ENCODE measurements at places on chromosomes 4 and X. TPM values are rescaled to one million over a fixed set of nuclear protein-coding genes. Genes with fewer than 3 reads are reported as not detected.

DNA sequence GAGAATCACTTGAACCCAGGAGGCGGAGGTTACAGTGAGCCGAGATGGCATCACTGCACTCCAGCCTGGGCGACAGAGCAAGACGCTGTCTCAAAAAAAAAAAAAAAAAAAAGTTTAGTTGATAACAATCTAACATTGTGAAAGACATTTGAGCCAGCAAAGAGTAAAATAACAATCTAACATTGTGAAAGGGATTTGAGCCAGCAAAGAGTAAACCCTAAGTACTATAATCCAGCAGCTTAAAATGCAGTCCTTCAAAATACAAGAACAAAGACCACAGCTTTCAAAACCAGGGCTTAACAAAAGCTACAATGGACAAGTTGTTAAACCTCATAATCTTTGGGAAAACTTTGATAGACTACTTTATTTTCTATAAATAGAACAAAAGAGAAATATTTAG lies 16.9 kb downstream of the MFAP3L start:
- DNase-seq: no peak

DNA sequence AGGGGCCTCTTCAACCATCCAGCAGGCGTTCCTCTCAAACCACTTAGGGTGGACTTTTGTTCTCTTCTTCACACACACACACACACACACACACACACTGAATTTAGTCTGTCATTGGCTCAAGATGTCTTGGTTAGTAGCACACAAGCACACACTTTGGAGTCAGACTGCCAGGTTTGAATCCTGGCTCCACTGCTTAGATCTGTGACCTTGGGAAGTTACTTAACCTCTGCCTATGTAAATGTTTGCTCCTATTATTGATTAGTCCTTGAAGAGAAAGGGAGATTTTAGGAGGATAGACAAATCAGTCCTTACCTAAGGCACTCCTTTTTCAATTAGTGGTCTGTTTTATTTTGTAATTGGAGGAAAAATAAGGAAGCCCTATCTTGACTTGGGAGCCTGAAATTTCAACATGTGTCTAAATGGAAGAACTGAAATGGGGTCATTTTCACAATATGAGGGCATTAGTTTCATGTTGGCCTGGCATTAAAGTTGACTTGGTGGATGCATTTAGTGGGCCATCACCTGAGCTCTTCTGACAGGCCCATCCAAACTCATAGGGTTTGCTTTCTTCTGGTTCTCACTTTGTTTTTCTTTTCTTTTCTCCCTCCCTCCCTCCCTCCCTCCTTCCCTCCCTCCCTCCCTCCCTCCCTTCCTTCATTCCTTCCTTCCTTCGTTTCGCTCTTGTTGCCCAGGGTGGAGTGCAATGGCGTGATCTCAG lies 13.3 kb upstream of the TMEM131L start:
- no peak for DNase-seq

- DNase-seq: no peak
Measured at GRCh38 chr4:168723020-168723419, 226.2 kb downstream of the PALLD start.

- no peak for DNase-seq
Measured at GRCh38 chr4:123218981-123219380, 177.6 kb upstream of the SPRY1 start.

Gene C4orf36
- total RNA-seq: not detected

DNA sequence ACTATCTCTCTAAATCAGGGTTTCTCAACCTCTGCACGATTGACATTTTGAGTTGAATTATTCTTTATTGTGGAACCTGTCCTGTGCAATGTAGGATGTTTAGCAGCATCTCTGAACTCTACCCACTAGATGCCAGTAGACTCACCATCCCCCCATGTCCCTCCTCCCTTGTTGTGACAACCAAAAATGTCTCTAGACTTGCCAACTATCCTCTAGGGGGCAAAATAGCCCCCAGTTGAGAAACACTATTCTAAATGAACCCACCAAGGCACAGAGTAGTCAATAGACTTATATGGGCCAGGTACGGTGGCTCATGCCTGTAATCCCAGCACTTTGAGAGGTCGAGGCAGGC lies 49.1 kb upstream of the GAB1 start:
- DNase-seq: peak; percentile 21

- no peak for DNase-seq
Measured at GRCh38 chrX:150372756-150373155, 9.6 kb downstream of the MAMLD1 start.

Gene PNCK
- 1.7 TPM for total RNA-seq

- peak; percentile 85 for DNase-seq
Measured at GRCh38 chrX:115561605-115562479, 868 bp downstream of the PLS3 start.

GRCh38 chr4:74480267-74480666 lies 35.3 kb downstream of the AREG start:
- DNase-seq: no peak

DNA sequence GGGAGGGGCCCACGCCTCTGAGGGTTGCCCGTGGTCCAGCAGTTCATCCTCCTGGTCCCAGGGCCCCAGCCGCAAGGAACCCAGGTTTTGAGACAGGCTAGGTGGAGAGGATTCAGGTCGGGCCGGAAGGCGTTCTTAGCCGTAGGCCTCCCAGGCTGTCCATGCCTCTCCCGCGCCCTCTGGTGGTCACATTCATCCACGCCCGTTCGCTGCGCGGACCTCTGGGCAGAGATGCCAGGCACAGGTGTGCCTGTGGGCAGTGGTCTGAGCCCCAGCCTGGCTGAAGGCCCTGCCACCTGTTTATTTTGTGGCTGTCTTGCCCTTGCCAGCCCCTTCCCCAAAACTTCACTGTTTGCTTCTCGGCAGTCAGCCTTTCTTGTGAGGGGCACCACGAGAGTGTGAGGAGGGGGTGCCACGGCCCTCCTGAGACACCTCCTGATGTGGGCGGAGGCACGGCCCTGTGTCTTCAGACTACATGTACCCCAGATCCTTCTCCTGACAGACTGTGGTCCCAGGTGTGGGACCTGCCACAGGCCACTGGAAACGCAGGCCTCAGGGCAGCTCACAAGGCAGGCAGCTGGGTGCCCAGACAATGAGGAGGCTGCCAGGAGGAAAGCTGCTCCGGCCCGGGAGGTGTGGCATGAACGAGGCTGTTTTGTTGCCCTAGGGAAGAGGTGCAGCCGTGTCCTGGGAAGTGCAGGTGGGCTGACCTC lies 5.0 kb downstream of the UVSSA start:
- DNase-seq: peak; percentile 97

DNA sequence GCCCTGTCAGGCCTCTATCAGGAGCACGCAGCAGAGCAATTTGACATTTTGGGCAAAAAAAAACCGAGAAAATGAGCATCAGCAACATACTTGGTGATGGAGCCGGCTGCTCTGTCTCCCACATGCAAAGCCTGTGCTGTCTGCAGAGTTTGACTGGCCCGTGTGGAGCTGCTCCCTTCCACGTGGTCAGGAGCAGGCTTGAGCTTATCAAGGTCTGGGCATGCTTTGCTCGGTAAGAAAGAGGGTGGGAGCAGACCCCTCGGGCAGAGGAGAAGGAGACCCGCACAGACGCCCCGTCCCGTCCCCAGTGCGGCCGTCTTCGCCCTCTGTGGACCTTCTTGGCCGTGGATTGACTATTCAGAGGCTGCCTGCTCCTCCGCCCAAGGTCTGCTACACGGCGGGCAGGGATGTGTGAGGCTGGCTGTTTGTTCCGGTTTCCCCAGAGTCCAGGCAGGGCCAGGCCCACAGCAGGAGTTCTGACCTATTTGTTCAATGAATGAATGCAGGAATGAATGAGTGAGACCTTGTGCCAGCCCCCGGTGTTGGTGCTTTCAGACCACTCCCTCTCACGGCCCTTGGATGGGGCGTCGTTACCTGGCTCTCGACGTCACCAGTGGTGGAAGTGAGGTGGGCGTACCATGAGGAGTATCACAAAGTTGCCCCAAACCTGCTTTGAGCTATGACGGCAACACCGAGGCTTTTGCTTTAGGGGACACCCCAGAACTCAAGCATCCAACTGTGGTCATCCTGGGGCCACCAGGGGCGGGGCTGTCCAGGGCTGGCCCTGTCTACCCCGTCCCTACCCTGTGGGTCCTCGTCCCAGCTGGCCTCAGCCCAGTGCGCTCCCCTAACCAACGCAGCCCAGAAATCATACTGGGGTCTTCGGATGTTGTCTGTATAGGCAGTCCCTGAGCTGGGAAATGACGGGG lies 54.7 kb upstream of the ADRA2C start:
- DNase-seq: no peak

Gene RXFP1
- total RNA-seq: not detected

GRCh38 chrX:16250296-16250695 lies 83.0 kb downstream of the MAGEB17 start:
- no peak for DNase-seq

- DNase-seq: no peak
Measured at GRCh38 chr4:92406488-92406887, 102.7 kb downstream of the GRID2 start.

DNA sequence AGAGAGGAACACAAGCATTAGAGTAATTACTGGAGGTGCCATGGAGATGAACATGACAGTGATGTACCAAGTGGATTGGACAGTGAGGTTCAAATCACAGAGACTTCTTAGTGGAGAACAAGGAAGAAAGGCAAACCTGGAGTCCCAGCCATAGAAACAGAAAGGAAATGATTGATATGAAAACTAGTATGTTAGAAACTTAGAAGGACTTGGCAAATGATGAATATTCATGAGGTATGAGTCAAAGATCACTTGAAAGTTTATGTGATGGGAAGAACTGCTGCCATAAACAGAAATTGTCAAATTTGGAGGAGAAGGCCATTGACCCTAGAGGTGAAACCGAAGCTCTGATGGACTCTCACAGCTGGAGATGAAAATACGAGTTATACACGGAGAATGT lies 88.2 kb downstream of the PHOX2B start:
- no peak for DNase-seq

Gene CENPE
- 10.6 TPM for total RNA-seq

Gene SERPINA7
- not detected for total RNA-seq

Gene NUDT10
- 31.7 TPM for total RNA-seq

Gene DMRTC1B
- total RNA-seq: not detected

GRCh38 chr4:15848191-15848842 lies 70.2 kb downstream of the CD38 start:
- no peak for DNase-seq

Gene RNF128
- total RNA-seq: 1.0 TPM

- no peak for DNase-seq
Measured at GRCh38 chrX:9352243-9352642, 112.6 kb upstream of the TBL1X start.

GRCh38 chr4:86256086-86256485 lies 103.8 kb downstream of the MAPK10 start:
- DNase-seq: no peak

DNA sequence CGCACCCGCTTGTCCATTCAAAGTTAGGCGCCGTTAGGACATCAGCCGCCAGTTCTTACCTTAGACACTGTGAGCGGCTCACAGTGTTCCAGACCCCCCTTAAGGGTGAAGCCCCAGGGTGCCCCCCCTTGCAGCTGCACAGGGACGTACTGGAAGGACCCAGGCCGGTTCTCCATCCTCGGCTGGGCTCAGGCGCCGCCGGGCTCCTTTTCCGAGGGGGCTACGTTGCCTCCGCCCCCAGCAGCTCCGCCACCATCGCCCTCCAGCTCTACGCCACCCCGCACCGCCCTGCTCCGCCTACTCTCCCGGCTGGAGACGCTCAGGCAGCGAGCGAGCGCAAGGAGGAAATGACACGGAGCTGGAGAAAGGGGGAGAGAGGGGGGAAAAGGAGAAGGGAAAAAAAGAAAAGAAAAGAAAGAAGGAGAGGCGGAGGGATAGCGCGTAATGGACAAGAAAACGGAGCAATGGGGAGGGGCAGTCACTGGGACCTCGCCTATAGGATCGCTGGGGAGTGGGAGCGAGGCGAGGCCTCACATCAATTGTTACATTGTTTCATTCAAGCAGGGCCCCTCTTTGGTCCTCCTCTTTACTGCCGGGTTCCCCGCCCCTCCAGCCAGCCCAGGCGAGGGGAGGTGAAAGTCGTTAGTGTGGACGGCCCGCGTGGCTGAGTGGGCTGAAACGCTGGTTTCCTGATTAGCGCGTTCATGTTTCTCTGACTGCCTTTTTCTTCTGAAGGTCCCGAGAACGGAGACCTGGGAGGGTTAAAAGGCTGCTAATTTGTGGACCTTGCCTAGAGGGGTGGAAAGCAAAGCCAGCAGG lies at the start of gene SHROOM4:
TSS of gene SHROOM4 (minus strand) at position 352 of the 819 bp plus-strand sequence. CDS start at position 176, 176 bp downstream.
- DNase-seq: peak; percentile 79

DNA sequence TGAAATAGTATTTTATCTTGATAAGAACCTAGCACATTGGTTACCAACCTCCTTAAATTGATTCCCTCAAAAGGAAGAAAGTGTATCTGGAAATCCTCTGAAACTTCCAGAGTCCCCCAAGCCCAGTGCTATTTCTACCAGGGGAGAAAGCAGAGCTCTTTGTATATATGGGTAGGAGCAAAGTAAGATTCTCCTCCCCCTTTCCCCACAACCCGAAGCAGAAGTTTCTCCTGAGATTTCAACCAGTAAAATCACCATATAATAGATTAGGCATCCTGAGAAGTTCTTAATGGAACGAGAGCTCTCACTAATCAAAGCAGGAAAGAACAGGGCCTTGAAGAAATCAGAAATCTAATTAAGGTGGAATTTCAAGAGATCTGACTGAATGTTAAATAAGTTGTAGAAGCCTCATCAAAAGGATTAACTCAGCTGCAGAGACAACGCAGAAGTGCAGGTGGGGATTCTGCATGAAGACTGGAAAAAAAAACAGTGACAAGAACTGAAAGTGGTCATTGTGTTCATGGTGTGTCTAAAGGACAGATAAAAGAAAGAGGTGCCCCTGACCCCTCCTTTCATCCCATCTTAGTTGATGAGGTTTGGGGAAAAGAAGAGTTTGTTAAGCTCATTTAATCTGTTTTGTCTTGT lies 39.1 kb downstream of the VSIG4 start:
- no peak for DNase-seq

DNA sequence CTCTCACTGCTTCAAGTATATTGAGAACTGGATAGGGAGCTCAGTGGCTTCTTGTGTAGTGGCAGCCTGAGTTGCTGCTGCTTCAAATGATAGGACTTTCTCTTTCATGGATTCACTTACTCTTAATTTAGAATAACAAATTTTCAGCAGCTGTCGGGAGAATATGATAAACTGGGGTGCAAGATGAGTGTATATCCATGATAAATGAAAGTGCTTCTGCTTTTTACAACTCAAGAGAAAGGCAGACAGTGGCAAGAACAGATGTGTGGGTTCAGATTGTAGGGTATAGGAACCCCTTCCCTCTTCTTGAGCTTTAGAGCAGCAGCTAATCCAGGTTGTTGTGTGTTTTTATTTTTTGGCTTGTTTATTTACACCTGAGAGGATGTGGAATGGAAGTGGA lies 1.0 kb downstream of the SH3BGRL start:
- DNase-seq: no peak

Gene PRDM8
- total RNA-seq: 0.07 TPM
